ENCODE measurements at places on chromosomes 11 and 22.

GRCh38 chr22:22710719-22711531, 66.5 kb downstream of the GGTLC2 start:
- DNase-seq = no peak

- no peak for DNase-seq
These were observed 48.8 kb upstream of the PHF21B start for GRCh38 chr22:45058622-45058912.

GRCh38 chr11:47222696-47223095, 7.9 kb downstream of the DDB2 start:
- no peak for DNase-seq

- no peak for DNase-seq
These were observed 17.8 kb downstream of the KIF18A start for GRCh38 chr11:28090052-28090749.

- DNase-seq = no peak
These were observed 79.3 kb downstream of the LIF start for GRCh38 chr22:30167296-30167695.

DNA sequence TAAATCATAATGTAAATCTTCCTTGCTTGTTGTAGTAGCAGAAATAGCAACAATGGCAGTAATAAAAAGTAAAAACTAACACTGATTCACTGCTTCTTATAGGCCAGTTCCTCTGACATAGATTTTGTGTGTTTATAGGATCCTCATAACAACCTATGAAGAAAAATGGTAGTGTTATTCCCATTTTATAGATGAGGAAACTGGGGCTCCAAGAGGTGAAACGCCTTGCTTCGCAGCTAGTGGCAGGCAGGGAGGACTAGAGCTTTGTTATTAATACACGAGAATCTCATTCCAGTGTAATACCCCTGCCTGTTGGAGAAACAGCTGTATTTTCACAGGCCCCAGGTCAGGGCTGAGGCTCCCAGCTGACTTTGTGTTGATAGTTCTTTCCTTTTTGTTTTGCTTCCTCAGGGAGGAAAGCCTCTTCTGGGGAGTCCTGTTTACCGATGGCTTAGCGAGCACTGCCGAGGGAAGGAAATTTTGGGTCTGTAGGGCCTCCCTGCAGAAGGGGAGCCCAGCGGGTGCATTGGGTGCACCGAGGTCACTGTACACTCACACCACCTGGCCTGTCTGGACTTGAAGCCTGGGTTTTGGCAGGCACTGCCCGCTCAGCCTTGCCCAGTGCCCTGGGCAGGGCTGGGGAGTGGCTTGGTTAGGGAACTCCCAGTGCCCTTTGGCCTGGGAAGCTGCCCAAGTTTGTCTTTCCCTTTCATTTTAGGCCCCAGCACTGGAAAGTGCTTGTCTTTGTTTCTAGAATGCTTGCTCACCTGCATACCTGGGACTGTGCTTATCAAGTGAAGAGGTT, 13.5 kb downstream of the KIAA1671 start:
- no peak for DNase-seq

GRCh38 chr11:2914455-2915195, 14.6 kb downstream of the PHLDA2 start:
- no peak for DNase-seq

DNA sequence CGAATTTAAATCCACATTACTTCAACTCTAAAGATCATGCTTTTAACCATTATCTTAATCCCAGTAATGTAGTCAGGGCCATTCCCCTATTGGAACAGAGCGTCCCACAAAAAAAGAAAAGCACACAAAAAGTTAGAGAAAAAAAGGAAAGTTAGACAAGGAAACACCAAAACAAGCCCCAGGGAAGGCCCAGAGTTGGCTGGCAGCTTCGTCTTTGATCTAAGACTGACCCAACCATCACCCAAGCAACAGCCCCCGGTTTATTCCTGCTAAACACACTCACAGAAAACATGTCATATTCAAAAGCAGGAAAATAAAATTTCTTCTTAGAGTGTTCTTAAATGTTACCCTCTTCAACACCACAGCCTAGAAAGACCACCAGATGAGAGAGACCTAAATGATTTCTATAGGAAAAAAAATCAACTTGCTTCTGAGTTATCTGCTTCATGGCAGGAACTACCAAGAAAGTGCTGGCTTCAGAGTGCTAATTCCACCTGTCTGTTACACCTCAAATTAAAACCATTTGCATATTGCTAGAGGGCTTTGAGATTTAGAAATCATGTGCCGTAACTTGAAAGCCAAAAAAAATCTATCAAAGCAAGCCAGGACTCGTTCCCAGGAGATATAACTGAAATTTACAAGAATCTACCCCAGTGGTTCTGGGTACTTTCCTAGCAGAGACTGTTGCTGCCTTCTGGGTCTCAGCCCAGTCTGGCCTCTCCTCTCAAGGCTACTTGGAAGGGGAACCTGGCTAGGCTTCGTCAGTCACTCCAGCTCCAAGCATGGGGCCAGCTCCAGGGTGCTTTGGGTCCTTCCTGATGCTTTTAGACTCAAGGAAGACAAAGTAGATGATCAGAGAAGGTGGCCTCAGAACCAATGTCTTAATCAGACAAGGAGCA, 31.2 kb downstream of the POU2AF3 start:
- DNase-seq = no peak

DNA sequence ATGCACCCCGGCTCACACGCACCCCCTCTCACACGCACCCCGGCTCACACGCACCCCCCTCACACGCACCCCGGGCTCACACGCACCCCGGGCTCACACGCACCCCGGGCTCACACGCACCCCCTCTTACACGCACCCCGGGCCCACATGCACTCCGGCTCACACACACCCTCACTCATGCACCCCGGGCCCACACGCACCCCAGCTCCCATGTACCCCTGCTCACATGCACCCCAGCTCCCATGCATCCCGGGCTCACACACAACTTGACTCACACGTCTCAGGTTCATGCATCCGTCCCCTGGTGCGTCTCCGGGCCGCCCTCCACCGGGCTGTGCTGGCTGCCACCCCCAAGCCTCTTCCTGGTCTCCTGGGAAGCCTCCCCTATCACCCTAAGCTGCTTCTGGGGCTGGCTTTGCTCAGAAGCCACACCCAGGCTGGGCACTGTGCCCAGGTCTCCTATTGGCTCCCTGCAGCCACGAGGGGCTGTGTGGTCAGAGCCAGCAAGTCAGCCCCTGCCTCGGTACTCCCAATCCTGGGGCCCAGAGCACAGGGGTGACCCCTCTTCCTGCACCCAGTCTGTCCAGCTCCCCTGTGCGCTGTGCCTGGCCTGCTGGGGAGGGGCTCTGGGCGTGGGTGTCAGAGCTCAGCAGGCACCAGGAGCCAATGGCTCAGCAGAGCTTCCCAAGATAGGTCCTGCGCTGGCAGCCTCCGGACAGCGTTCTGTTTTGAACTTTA, 16.9 kb downstream of the TSPAN4 start:
- no peak for DNase-seq

GRCh38 chr11:31437742-31438435, 68.2 kb downstream of the DNAJC24 start:
- DNase-seq = no peak

GRCh38 chr11:82930229-82930628, 28.7 kb downstream of the DDIAS start:
- no peak for DNase-seq

GRCh38 chr11:66720223-66720898, 8.7 kb downstream of the SPTBN2 start:
- DNase-seq = no peak

DNA sequence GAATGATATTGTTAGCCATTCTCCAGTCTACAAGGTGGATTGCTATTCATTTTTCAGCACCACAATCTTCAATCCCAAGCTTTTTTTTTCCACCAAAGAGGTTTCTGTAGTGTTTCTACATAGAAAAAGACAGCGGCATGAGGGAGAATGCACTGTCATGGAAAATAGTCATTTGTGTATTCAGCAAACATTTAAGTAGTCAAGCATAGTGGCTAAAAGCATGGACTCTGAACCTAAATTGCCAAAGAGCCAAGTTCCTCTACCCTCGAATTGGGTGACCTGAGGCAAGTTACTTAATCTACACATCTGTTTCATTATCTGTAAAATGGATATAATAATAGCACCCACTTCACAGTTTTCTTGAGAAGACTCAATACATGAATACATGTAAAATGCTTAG, 14.2 kb downstream of the GAS2 start:
- DNase-seq = no peak

GRCh38 chr11:26715133-26715532, 6.7 kb downstream of the SLC5A12 start:
- no peak for DNase-seq

DNA sequence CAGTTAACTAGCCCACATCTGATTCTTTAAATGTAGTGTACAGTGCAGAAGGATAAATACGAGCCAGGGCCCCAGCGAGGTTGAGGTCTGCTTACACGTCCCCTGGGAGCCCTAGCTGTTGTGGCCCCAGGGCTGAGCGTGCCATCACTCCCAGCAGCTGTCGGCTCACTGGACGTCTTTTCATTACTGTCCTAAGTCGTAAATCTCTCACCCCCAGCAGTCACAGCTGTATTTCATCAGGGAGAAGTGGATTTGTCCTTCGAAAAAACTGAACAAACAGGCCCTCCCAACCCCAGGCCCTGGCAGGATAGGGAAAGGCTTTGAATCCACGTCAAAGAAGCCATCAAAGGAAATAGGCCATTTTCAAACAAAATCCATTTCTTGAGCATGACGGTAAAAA, 110.4 kb upstream of the CSNK2A3 start:
- DNase-seq = no peak

- no peak for DNase-seq
These were observed 5.7 kb downstream of the LTO1 start for GRCh38 chr11:69669486-69669885.

DNA sequence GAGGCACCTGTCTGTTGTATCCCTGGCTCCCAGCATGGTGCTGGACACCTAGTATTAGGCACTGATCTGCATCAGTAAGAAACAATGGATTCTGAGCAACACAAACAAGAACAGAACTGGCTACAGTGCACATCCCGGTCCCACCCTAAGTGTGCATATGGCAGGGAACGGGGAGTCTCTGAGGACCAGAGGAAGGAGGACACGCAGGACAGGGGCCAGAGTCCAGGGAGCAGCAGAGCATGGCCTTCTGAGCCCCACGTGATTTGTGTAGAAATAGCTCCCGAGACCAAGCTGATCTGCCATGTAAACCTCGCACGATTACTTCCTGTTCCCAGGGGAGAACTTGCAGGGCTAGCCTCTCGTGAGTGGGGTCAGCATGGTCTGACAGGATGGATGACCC, 12.7 kb upstream of the SNX32 start:
- no peak for DNase-seq

GRCh38 chr22:38948181-38948940, 9.0 kb upstream of the APOBEC3A start:
- no peak for DNase-seq

DNA sequence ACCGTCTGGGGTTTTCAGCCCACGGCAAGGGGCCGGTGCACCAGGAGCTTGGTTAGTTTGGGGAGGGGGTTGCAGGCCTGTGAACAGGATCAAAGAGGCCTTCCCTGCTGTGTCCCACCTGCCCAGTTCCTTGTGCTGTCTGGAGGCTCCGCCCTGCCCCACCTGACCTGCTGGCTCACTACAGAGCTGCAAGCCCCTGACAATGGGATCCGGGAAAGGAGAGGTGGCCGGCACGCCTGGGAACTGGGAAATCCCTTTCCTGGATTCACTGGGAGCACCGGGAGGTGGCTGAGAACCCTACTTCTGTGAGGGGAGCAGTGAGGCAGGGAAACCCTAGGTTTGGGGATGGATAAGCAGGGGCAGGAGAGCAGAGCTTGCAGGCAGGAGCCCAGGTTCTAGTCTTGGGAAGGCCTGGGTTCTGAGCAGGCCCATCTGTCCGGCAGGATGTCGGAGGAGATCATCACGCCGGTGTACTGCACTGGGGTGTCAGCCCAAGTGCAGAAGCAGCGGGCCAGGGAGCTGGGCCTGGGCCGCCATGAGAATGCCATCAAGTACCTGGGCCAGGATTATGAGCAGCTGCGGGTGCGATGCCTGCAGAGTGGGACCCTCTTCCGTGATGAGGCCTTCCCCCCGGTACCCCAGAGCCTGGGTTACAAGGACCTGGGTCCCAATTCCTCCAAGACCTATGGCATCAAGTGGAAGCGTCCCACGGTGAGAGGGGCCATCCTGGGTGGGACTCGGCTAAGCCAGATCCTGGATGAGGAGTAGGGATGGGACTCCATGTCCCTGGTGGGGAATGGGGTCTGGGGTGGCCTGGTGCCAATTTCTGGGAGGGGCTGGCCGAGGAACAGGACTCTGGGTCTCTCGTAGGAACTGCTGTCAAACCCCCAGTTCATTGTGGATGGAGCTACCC, 786 bp downstream of the CAPN1 start:
- DNase-seq = no peak

GRCh38 chr11:67351275-67352005, 1.9 kb downstream of the POLD4 start:
- DNase-seq = no peak

DNA sequence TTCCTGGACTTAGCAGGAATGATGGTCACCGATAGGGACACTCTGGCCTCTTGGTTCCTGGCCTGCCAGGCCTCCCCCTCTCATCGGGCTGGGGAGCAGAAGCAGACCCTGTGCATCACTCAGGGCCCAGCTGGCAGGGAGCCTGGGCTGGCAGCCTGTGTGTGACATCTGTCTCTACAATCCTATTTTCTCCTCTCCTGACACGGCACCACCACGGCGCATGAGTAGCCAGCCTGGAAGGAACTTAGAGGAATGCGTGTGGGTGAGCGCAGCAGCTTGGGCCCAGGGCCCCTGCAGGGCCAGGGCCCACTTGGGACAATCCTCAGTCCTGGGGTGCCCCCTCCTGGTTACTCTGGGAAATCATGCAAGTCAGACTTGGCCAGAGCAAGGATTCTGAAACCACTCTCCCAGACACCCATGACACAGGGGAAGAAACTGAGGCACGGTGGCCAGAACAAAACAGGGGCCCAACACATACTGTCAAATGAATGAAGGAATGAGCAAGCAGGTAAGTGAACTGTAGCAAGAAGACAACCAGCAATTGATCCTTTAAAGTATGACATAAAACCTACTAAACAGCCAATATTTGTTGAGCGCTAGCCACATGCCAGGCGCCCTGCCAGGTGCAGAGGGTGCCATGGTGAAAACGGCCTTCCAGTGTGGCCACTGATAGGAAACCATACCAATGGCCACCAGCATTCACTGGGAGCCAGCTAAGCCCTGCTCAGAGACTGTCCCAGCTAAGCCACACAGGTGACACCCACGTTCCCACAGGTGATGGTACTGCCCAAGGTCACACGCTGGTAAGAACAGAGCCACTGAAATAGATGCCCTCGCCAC, 13.3 kb downstream of the RSPH14 start:
- no peak for DNase-seq

DNA sequence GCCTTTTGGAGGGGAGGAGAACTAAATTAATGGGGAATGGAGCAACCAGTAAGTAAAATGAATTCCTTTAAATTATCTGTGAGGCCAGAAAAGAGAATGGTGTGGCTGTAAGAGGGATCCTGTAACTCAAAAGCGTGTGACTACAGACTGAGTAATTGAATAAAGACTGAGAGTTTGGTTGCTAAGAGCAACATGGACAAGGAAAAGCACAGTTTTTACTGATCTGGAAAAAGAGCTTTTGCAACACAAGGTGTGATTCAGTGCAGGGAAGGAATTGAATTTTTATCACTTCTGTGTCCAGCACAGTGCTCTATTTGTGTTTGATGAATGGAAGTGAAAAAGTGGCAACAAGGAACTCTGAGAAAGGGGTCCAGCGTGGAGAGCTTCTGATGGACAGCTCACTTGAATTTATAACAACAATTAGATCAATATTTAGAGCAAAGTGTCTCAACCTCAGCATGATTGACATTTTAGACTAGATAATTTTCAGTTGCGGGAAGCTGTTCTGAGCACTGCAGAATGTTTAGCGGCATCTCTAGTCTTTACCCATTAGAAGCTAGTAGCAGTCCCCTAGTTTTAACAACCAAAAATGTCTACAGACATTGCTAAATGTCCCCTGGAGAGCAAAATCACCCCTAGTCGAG, 202.8 kb upstream of the BDNF start:
- no peak for DNase-seq
